Choroid plexus epithelial cell (primary cell): ENCODE measurements at places on chromosomes 6 and 20.

DNA sequence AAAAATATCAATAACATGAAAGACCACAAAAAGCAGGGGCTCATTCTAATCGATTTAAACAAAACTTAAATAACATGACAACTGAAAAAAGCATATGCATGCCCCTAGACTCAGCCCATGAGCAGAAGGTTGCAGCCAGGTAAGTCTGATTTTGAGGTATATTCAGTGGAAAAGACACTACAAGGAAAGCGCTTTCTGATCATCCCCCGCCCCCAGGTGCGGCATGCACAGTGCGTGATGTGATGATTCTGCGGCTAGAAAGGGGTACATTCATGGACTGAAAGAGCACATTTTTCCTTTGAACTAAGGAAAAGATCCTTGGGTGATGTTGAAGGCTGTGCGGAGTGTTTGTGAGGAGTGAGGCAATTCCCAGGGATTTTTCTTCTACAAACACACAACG, 16.9 kb upstream of the FOXC1 start:
- DNase-seq, result no peak

DNA sequence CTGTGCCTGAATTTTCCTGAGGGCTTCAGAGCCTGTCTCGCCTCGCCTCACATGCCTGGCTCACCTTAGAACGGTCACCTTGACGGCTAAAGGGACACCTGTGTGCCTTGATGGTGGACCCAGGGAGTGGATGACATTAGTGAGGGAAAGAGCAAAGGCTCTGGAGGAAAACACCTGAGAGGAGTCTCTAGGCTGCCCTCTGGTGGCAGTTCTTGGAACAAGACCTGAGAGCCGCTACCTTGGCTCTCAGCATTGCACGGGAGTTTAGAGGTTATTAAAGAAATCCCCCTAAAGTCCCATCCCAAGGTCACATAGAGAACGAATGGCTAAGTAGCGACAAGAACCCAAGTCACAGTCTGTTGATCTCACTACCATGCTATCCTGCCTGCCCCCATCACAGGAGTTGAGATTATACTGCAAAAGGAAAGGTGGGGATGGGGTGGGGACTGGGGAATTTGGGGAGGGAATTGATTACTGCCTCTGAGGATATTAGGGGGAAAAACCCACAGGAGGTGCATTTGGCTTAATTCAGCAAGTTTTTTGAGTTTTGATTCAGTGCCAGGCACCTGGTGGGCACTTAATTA, 7.9 kb upstream of the CDSN start:
- DNase-seq, result peak; percentile 54

- no peak for DNase-seq
These were observed 801.9 kb downstream of the QKI start for GRCh38 chr6:164216368-164216767.

GRCh38 chr6:132669690-132670291, 10.8 kb upstream of the TAAR1 start:
- peak; percentile 72 for DNase-seq

GRCh38 chr6:29720863-29721262, 2.4 kb upstream of the HLA-F start:
- no peak for DNase-seq
